ENCODE measurements at places on chromosomes 6 and 20.

GRCh38 chr6:129667034-129667433 is 42.9 kb downstream of the ARHGAP18 start:
- DNase-seq: no peak

- DNase-seq: no peak
Measured at GRCh38 chr6:53216301-53216700, 67.7 kb upstream of the GCM1 start.

- DNase-seq: no peak
Measured at GRCh38 chr6:24004659-24005058, 121.4 kb upstream of the NRSN1 start.

- DNase-seq: no peak
Measured at GRCh38 chr6:45423824-45424450, 46.2 kb upstream of the SUPT3H start.

DNA sequence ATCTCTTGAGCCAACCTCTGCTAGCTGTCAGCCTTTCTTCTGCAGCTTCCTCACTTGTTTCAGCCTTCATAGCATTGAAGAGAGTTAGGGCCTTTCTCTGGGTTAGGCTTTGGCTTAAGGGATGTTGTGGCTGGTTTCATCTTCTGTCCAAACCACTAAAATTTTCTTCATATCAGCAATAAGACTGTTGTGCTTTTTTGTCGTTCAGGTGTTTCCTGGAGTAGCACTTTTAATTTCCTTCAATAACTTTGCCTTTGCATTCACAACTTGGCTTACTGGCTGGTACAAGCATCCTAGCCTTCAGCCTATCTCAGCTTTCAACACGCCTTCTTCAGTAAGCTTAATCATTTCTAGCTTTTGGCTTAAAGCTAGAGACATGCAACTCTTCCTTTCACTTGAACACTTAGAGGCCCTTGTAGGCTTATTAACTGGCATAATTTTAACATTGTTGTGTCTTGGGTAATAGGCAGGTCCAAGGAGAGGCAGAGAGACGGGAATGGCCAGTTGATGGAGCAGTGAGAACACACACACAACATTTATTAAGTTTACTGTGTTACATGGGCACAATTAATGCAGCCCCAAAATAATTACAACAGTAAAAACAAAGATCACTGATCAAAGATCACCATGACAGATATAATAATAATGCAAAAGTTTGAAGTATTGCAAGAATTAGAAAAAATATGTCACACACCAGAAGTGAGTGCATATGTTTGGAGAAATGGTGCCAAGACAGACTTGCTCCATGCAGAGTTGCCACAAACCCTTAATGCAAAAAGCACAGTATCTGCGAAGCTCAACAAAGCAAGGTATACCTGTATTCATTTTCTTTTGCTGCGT is 98.6 kb downstream of the HIVEP1 start:
- DNase-seq: no peak

GRCh38 chr6:126180585-126180984 is 159.3 kb upstream of the CENPW start:
- DNase-seq: no peak

DNA sequence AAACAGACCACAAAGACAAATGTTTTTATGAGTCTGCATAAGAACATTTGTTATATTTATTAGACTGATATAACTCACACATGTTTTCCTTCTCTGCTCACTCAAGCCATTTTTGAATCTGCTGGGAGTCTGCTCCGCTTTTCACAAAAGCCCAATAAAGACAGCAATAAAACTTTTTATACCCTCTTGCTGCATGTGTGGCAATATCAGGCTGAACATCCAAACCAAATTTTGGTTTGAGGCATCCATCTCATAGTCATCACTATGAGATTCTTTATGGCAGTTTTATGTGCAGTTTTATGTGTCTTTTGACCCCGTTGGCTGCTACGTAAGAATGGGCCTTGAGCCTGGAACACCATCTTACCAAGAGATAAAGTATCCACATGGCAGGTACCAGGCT is 1276.8 kb upstream of the ADGRB3 start:
- DNase-seq: no peak

Data from CD4-positive, alpha-beta T cell treated with Interleukin-15 for 4 hours (primary cell).